ENCODE measurements at places on chromosomes 13 and 19. TPM values are rescaled to one million over a fixed set of nuclear protein-coding genes. Genes with fewer than 3 reads are reported as not detected.
A peak's percentile ranks its signal among the peaks of the same experiment; 100 is the strongest.

GRCh38 chr19:3830621-3831589 is 37.9 kb downstream of the ZFR2 start:
- no peak for DNase-seq

GRCh38 chr19:29708554-29709439 is 6.3 kb downstream of the C19orf12 start:
- DNase-seq, result peak; percentile 63

DNA sequence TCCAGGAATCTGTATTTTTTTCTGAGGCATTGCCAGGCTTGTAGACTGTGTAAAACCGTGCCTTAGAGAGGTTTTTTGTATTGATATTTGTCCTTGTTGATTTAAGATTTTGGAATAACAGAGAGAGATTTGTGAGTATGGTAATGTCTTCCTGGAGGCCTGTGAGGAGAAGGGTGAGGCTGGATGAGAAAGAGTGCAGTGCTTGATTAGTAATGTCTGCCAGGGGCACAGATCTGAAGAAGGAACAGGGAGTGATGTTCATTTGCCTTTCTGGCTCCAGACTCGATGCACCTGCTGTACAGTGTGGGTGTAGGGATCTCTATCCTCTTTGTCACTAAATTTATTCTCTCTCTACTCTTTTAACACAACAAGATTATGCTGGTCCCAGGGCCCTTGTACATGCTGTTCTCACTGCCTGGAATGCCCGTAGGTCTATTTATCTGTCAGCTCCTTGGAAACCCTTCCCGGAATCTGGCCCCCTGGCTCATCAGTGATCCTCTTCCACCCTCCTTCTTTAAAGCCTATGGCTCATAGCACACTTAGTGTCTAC is 4.2 kb downstream of the FIZ1 start:
- DNase-seq, result no peak

- no peak for DNase-seq
These were observed 90.2 kb downstream of the MAP4K1 start for GRCh38 chr19:38527466-38528136.

GRCh38 chr19:15810335-15810734 is 5.1 kb downstream of the OR10H1 start:
- no peak for DNase-seq

- no peak for DNase-seq
These were observed 64.7 kb downstream of the DNAJC15 start for GRCh38 chr13:43088093-43088511.

DNA sequence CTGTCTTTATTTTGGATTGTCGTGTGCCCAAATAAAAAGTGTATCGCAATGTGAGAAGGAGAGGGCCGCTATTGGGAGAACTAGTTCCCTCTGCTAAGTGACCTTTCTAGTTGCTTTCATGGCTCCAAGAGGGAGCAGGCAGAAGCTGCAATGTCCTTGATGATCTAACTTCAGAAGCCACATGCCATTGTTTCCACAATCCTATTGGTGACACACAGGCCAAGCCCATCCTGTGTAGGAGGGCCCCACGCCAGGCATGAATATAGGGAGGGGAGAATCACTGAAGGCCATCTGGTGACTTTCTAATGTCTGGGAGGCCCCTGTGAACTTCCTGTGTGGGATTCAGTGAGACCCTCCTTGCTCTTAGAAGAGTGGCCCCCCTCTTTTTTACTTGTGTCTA is 47.8 kb upstream of the KPNA3 start:
- no peak for DNase-seq

GRCh38 chr19:19578252-19578651 is 40.2 kb downstream of the CILP2 start:
- no peak for DNase-seq

GRCh38 chr13:50129081-50129705 is 113.9 kb downstream of the KCNRG start:
- no peak for DNase-seq

DNA sequence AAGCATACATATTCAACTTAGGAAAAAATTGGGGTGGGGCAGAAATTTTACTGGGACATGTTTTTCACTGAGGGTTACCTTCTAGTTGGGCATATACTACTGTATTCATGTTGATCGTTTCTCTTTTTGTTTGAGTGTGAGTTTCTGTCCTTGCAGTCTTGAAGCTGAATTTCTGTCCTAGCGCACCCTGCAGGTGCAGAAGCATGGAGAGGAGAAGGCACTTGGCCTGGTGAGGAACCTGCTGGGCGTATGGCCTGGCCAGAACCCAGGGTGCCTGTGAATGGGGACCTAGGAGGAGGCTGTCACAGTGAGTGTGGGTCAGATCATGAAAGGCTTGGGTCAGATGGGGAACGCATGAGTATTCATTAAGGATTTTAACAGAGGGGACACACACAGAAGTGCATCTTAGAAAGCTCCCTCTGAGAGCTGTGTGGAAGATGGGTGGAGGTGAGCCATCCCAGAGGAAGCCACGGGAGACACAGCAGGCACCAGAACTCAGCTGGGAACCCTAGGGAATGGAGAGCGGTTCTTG is 36.8 kb downstream of the SERP2 start:
- DNase-seq, result no peak

CEACAM4 gene
- 0.52 TPM for total RNA-seq

SNRNP70 gene
- total RNA-seq, result 139 TPM

KL gene
- total RNA-seq, result 2.1 TPM

TPM4 gene
- total RNA-seq, result 72.6 TPM

DACH1 gene
- total RNA-seq, result 3.5 TPM

PLEKHJ1 gene
- total RNA-seq, result 60.7 TPM

ZNF99 gene
- 0.02 TPM for total RNA-seq

Data from left ventricle myocardium superior (tissue), 1 donor.